ENCODE measurements at places on chromosomes 6 and 20. TPM values are rescaled to one million over a fixed set of nuclear protein-coding genes. Genes with fewer than 3 reads are reported as not detected.

DNA sequence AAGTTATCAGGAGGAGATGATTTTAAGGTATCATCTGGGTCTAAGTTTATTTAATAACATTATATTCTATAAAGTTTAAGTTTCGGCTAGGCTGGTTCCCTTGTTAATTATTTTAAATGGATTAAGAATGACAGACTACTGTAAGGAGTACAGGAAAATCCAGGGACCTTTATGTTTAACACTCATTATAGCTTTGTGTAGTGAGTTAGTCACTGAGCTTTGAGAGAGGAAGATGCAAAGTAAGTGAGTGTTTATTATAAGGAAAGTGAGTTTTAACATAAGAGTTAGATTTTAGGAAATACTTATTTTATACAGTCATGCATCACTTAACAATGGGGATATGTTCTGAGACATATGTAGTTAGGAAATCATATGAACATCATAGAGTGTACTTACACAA lies 485.5 kb downstream of the MMUT start:
- DNase-seq: no peak

DNA sequence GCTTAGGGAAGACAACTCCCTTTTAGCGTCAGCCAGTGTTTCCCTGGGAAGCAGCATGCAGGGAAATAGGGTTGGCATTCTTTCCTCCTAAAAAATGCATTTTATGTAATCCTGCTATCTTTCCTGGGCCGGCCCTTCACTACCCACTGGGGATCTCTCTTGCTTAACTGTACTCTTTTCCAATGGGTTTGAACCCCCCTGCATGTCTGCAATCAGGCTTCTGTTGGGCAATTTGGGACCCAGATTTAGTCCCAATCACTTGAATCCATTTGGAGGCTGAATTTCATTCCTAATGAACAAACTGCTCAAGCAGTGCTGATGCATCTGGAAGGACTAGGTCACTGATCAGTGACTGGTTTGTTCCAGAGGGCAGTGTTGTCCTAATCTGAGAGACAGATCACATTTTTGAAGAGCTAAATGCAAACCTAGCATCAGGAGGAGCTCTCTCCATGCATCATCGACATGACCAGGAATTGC lies 152.0 kb downstream of the TSHZ2 start:
- DNase-seq: no peak

GRCh38 chr6:27809067-27809938 lies 102.9 kb downstream of the OR2B2 start:
- no peak for DNase-seq

Gene GRM1
- not detected for total RNA-seq

Gene MATN4
- not detected for total RNA-seq

Measured in right lobe of liver (tissue), 6 donors.